ENCODE measurements at places on chromosomes 1 and 21.

- no peak for DNase-seq
Observed at GRCh38 chr1:33515112-33515511, 42.7 kb downstream of the ZSCAN20 start.

DNA sequence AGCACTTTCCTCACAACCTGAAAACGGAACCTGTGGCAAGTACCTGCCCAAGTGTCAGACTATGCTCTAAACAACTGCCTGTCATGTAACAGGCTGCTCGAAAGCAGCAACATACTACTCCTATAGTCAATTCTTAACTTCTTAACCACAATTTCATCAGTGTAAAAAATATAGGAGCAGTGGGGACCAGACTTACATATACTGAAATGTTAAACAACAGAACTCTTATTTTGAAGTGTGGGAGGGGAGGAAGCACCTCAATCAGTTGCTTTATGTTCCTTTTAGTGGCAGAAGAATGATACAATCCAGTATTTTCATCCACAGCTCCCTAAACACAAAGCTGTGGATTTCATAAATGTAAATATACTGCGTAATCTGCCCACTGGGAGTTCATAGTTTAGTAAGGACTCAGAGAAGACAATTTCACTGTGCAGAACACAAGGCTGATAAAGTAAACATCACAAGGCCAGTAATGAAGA, 44.2 kb downstream of the WLS start:
- no peak for DNase-seq

DNA sequence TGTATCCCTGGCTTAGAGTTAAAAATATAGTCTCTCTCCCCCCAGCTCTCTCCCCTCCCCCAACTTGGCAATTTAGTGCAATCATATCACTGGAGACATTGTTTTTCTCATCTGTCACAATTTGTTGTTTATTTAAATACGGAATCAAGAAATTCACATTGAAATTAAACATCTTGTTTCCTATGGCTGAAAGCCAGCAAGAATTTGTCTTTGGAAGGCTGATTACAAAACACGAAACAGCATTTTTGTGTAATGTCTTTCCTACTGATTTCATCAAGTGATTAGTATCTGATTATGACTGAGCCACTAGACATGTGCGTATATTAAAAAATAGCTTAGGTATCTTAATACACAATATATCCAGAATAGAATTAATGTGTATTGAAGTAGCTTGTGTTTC, 119.7 kb downstream of the LYPLAL1 start:
- DNase-seq: no peak

GRCh38 chr1:91806181-91806768, 79.7 kb downstream of the TGFBR3 start:
- DNase-seq: no peak

Measured in GM04504 (cell line).